ENCODE measurements at places on chromosomes 12 and 14. TPM values are rescaled to one million over a fixed set of nuclear protein-coding genes. Genes with fewer than 3 reads are reported as not detected.
A peak's percentile ranks its signal among the peaks of the same experiment; 100 is the strongest.

PSMD9 gene
- 35.1 TPM for total RNA-seq

KHNYN gene
- total RNA-seq, result 47.4 TPM

USP44 gene
- 5.2 TPM for total RNA-seq

ASPG gene
- not detected for total RNA-seq

FGF23 gene
- not detected for total RNA-seq

SPIC gene
- total RNA-seq, result not detected

FAM177A1 gene
- total RNA-seq, result 43.6 TPM

OR11G2 gene
- not detected for total RNA-seq

KRT72 gene
- total RNA-seq, result not detected

GRCh38 chr14:87102811-87103378 lies 890.1 kb downstream of the GALC start:
- peak; percentile 5 for DNase-seq

GRCh38 chr14:68779761-68780323 lies 13.0 kb downstream of the ZFP36L1 start:
- peak; percentile 94 for DNase-seq

DNA sequence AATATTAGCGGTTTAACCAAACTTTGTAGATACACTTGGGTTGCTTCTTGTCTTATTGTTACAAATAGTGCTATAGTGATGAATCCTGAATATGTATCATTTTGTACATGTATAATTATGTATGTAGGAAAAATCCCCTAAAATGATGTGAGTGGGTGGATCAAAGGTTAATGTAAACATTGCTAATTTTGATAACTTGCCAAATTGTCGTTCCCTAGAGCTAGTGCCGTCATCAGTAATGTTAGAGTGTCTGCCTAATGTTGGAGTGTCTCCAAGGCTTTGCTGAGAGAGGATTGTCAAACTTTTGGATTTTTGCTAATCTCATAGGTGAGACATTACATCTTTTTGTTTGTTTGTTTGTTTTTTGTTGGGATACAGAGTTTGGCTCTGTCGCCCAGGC lies 44.4 kb downstream of the AEBP2 start:
- DNase-seq, result no peak

DNA sequence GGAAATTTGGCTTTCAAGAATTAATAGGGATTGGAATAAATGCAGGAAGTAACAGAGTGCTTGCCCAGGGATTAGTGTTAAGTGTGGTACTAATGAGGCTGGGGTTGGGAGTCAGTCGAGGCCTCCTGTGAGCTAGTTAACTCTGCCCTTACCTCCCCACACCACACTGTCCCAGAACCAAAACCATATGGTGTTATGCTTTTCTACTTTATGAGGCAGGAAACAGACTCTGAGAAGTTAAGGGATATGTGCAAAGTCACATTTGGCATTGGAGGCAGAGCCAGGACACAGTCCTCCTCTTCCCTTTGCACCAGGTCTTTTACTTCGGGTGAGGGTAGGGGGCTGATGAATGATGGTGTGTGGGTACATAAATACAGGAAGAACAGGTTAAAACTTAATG lies 41.9 kb downstream of the PELI2 start:
- DNase-seq, result peak; percentile 16

DNA sequence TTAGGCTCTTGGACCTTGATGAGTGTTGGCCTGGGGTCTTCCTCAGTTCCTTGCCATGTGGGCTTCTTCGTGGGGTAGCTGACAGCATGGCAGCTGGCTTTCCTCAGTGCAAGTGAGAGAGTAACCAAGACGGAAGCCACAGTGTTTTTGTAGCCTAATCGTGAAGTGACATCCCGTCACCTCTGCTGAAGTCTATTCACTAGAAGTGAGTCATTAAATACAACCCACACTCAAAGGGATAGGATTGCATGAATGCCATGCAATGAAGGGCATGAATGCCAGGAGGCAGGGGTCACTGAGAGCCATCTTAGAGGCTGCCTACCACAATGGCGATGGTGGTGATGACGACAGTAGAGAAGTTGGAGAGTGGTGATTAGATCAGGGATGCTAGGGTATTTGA lies 13.5 kb upstream of the ASIC1 start:
- DNase-seq, result no peak

DNA sequence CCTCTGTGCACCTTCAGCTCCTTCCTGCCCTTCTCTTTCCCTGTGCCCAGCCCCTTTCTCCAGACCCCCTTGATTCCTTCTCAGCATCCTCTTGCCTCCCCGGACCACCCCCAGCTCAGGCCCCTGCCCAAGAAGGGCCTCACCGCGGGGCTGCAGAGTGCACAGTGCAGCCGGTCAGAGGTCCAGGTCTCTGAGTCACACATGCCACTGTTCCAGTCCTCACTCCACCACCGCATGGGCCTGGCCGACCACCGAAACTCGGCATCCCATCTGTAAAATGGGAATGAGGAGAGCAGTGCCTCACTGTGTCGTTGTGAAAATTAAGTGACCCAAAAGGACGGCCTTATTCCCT lies 13.3 kb downstream of the BDKRB1 start:
- DNase-seq, result no peak

GRCh38 chr14:32939254-32940065 lies 781 bp downstream of the NPAS3 start:
- peak; percentile 70 for DNase-seq

DNA sequence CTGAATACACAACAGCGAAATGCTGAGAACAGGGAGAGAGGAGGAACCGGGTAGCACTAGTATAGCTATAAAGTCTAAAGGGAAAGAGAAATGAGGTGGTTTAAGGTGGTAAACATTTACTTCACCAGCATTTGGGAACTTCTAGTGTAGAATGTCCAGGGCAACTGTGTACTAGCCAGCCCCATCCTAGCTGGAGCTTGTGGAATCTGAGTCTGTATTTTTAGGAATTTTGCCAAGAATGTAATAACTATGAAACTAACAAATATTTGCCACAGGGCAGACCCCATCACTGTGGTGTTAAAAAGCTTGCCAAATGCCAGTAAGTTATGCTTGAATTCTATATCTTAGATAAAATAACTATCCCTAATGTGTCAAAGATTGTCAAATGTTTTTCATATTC lies 398.9 kb upstream of the MIS18BP1 start:
- DNase-seq, result no peak

DNA sequence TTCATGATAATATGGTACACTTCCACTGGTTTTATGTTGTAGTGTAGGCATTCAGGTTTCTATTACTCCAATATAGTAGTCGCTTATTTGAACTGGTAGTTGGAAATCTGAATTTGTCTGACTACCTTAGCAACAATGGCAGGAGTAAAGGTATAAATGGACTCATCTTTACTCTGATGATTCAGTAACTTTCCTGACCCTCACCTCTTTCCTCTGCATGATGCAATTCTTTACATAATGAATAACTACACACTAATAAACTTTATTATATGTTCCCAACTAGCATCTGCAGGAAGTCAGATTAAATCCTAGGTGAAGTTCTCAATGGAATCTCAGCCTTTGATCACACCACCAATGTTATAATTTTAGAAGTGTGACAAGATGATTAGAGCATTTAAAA lies 70.5 kb upstream of the ATP2B1 start:
- peak; percentile 31 for DNase-seq

- DNase-seq, result no peak
Measured at GRCh38 chr12:23552417-23552816, 397.1 kb downstream of the SOX5 start.

DNA sequence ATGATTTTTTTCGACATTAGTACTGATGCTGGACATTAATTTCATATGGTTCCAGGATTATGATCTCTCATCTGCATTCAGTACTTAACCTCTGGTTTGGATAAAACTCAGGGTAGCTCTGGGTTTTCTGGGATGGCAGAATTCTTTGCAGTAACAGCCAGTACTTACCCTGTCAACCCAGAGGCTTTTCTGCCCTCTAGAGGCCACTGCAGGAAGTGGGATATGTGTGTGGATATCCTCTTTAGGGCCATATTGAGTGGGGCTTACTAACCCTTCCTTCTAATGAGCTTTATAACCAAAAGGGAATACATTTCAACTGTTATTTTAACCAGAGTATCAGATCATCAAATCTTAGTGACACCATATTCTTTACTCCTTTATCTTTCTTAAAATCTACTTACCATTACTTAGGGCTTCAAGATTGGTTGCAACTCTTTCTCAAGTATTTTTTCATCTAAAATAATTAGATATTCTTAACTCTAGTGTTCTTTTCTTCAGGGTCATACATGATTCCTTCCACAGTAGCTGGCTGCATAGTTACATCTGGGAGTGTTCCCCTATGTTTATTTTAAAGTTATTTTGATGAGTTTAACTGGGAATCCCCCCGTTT lies 488.0 kb upstream of the STXBP6 start:
- no peak for DNase-seq

- DNase-seq, result no peak
Measured at GRCh38 chr12:125280482-125281377, 215.5 kb downstream of the AACS start.

DNA sequence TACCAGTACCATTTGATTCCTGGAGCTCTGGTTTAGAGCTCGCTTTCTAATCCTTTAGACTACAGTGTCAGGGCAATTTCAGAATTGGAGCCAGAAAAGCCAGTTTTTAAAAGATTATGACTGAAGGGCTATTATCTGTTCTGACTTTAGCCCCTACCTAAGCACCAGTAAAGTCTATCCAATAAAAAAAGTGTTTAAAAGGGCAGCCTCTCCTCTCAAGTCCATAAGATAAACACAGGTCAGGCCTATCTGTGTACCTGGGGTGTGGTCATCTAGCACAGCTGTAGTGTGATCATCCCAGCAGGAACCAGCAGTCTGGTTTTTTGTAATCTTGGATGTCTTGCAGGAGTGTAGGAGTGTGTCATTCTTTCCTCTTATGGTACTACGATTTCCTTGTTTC lies 6.6 kb downstream of the APPL2 start:
- peak; percentile 66 for DNase-seq

GRCh38 chr12:49728446-49728845 lies 12.9 kb upstream of the TMBIM6 start:
- no peak for DNase-seq

DNA sequence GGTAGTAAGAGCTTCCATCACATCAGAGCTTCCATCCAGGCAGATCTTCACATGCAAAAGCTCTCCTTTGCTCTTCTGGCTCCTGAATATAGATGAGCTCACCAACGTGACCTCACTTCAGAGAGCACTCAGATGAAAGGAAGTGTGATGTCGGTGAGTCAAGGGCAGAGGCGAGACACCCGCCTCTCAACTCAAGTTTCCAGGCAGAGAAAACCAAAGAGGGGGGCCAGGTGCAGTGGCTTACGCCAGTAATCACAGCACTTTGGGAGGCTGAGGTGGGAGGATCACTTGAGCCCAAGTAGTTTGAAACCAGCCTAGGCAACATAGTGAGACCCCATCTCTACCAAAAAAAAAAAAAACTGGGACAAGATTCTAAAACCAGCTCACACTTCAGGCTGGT lies 126.9 kb downstream of the DUSP6 start:
- no peak for DNase-seq

- DNase-seq, result no peak
Measured at GRCh38 chr14:68955164-68955850, 23.8 kb downstream of the ACTN1 start.

- peak; percentile 74 for DNase-seq
Measured at GRCh38 chr12:56261503-56262232, 3.5 kb upstream of the ANKRD52 start.

GRCh38 chr12:121423253-121423652 lies 23.3 kb downstream of the RNF34 start:
- DNase-seq, result no peak

- DNase-seq, result no peak
Measured at GRCh38 chr12:107779077-107779831, 4.8 kb downstream of the ASCL4 start.

DNA sequence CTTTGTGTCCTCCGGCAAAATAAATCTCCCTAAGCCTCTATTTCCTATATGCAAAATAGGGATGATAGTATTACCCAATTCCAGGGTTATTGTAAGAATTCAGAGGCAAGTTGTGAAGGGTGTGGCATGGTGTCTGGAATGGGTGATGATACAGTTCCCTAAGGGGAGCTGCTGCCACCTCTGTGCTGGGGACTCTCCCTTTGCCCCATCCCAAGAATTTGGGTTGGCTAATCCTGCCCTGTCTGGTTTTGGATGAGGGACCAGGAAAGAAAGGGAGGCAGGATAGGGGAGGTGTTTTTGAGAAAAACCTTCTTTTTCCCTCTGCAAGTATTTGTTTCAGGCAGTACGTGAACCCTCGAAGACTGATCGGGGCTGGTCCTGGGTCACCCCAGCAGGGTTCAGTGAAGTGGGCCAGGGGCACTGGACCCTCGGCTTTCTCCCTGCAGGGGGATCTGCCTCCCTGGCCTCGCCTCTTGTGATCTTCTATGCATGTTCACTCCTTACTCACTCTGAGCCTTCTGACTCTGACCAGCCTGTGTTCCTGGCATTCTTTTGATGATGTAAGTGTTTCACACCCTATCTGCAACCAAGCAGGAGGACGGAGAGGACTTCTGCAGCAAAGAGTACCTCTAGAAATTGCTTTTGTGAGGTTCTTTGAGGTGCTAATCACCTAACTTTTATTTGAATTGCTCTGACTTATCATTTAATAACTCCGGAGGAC lies 60.8 kb downstream of the RASSF3 start:
- peak; percentile 83 for DNase-seq

- DNase-seq, result no peak
Measured at GRCh38 chr12:122042910-122043309, 21.2 kb downstream of the BCL7A start.

DNA sequence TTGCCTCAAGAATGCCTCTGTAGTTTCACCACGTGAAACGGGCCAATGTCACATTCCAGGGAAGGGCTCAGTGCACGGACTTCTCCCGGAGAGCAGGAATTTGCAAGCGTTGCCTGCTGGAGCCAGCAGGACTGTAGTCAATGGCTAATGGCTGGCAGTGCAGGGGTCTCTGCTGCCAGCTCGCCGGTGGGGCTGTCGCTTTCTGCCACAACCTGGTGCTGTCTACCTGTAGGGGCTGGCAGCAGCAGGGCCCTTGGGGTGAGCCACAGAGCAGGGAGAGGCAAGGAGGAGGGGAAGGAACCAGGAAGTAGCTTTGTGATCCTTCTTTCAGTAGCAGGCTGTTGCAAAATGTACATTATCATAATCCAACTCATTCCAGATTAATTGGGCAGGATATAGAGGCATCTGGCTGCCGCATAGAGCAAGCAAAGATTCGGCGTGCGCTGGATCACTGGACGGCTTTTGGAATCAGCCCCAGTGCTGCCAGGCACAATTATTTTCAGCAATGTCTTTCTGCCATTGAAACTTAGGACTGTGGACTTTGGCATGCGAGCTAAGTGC lies 114.1 kb downstream of the PAPOLA start:
- DNase-seq, result no peak

GRCh38 chr14:60777856-60778578 lies 43.5 kb downstream of the MNAT1 start:
- DNase-seq, result peak; percentile 55

DNA sequence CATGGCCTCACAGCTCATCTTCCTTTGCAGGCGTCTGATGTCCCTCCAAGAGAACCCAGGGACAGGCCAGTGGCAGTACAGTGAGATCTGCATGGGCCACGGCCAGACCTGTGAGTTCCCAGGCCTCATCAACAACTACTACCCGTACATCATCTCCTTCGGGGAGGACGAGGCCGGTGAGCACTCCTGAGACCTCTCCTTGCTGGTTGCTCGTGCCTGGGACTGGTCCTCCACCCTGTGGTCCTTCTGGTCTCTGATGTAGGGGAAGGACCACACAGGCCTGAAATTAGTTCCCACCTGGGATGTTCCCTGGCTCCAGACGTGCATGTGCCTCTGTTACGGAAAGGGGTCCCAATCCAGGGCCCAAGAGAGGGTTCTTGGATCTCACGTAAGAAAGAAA lies 17.9 kb downstream of the HHIPL1 start:
- no peak for DNase-seq

- DNase-seq, result no peak
Measured at GRCh38 chr12:113266106-113266895, 45.0 kb downstream of the TPCN1 start.

- DNase-seq, result no peak
Measured at GRCh38 chr14:30564868-30565248, 5.9 kb downstream of the G2E3 start.

- DNase-seq, result no peak
Measured at GRCh38 chr12:91264178-91264577, 81.6 kb upstream of the DCN start.
